ENCODE measurements at places on chromosomes 6 and 20.
A peak's percentile ranks its signal among the peaks of the same experiment; 100 is the strongest.

GRCh38 chr6:92688342-92688741 is 731.0 kb downstream of the EPHA7 start:
- no peak for DNase-seq

GRCh38 chr6:167826896-167827582 is at the start of gene AFDN:
Gene AFDN, plus strand, starts transcription at chr6:167826911. Its CDS starts 222 bp downstream, at chr6:167827133.
- peak; percentile 18 for DNase-seq

GRCh38 chr6:24233813-24234442 is 107.9 kb downstream of the NRSN1 start:
- DNase-seq, result no peak

- DNase-seq, result peak; percentile 57
These were observed at the start of gene HDDC2 for GRCh38 chr6:125301435-125302391. Gene HDDC2, minus strand, starts transcription at chr6:125301967. Its CDS starts 35 bp downstream, at chr6:125301932.

DNA sequence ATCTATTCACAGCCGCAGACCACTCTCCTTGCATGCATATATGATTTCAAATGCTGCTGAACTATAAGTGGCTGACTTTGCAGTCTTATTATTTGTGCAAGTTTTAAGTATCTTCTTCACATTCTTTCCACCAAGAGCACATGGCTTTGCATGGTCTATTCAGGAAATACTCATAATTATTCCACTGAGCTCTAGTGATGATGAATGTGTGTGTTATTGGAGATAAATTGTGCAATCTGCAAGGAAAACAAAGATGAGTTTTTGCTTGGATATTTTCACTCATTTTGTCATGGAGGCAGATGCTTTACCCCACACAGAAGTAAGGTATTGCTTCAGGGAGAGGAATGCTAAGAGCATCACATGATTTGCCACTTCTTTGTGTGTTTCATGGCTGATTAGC is 764.6 kb downstream of the TBC1D32 start:
- DNase-seq, result no peak

- no peak for DNase-seq
These were observed 647.0 kb upstream of the IMPG1 start for GRCh38 chr6:76719449-76719848.

DNA sequence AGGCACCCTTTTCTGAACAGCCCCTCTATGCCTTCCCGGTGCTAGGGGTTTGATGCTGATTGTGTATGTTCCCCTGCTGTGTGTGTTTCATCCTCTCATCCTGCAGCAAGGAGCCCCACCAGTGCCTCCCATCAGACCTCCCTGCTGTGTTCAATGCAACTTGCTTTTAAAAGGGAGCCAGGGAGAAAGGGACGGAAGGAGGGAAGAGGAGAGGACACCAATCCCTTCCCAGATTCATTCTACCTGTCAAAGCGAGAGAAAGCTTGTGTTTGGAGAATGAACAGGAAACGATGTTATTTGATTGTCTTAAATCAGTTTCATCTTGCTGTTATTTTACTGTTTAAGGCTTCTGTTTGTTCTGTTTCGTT is 259.2 kb downstream of the ADGB start:
- DNase-seq, result no peak

- DNase-seq, result peak; percentile 37
These were observed 11.5 kb downstream of the PRDM1 start for GRCh38 chr6:106097411-106098231.

GRCh38 chr6:41736186-41736733 is 852 bp upstream of the TFEB start:
- DNase-seq, result no peak

DNA sequence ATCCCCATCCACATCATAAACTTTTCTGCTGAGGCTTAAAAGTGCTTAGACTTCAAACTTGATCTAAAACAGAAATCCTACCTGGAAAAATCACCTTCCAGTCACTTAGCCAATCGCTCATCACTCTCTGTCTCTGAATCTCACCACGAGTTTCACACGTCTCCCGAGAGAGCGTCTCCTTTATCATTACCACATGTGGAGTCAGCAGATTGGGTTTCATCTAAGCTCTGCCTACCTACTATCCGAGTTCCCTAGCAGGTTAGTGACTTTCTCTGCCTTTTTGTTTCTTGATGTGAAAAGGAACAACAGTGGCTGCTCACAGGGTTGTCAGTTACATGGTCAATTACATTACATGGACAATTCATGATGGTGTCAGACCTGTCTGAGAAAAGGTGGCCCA is 286.2 kb downstream of the ESR1 start:
- no peak for DNase-seq

DNA sequence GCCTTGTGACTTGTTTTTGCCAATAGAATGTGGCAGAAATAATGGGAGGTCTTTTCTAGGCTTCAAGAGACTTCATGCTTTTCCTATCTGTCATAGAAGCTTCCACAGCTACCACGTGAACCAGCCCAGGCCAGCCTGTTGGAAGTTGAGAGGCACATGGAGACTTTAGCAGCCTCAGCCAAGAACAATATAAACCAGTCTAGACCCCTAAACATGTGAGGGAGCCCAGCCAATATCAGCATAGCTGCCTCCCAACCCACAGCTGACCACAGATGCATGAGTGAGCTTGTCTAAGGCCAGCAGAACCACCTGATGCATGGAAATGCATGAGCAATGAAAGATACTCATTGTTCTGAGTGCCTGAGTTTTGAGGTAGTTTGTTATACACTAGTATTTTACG is 540.7 kb upstream of the BTBD3 start:
- no peak for DNase-seq

GRCh38 chr6:147133669-147134068 is 70.5 kb upstream of the STXBP5 start:
- no peak for DNase-seq

DNA sequence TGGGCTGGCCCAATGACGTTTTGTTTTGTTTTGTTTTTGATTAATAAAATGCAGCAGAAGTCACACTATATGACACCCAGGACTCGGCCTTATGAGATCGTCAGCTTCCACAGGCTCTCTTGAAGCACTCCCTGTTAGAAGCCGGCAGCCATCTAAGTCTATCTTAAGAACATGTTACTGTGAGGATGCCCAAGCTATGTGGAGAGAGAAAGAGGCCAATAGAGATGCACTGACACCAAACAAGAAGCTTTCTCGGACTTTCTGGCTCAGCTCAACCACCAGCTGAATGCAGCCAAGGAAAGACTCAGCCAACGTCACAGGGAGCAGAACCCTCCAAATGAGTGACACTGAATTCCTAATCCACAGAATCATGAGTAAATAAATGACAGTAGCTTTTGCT is 14.0 kb downstream of the SGK1 start:
- no peak for DNase-seq

DNA sequence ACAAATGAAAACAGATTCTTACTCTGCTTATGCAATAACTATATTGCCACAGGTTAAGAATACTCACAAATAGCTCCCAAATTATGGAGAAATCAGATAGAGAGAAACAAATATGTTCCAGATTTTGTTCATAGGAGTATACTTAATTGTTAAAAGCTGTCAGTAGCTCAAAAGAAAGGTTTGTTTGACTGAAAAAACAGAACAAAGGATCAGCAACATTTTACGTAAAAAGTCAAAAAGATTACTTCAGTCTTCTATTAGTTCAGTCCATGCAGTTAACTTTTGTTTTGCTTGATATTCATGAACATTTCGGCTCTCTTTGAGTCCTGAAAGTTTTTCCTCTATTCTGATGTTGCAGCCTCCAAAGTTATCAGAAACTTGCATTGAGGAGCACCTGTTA is 13.4 kb upstream of the NANP start:
- DNase-seq, result no peak

Measured in activated naive CD8-positive, alpha-beta T cell treated with anti-CD3 and anti-CD28 coated beads, Interleukin-2, amount 50 U/mL, for 24 hours (primary cell).